ENCODE measurements at places on chromosomes 7 and 10.

DNA sequence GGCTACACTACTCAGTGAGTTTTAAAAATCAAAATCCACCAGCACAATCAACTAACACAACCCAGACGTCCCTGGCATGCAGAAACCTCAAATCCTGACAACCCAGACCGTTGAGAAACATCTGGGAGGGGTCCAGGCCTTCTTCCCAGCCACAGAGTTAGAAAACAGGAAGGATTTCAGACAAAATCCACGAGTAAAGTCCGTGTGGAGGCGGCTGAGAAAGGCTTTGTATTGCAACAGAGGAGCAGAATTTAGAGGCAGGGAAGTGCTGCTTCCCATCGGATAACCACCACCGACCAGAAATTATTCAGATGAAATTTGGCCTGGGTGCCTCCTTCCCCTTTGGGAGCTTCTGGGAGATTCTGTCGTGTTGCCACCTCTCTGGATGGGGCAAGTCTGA is 61.5 kb downstream of the TNS3 start:
- DNase-seq: no peak

DNA sequence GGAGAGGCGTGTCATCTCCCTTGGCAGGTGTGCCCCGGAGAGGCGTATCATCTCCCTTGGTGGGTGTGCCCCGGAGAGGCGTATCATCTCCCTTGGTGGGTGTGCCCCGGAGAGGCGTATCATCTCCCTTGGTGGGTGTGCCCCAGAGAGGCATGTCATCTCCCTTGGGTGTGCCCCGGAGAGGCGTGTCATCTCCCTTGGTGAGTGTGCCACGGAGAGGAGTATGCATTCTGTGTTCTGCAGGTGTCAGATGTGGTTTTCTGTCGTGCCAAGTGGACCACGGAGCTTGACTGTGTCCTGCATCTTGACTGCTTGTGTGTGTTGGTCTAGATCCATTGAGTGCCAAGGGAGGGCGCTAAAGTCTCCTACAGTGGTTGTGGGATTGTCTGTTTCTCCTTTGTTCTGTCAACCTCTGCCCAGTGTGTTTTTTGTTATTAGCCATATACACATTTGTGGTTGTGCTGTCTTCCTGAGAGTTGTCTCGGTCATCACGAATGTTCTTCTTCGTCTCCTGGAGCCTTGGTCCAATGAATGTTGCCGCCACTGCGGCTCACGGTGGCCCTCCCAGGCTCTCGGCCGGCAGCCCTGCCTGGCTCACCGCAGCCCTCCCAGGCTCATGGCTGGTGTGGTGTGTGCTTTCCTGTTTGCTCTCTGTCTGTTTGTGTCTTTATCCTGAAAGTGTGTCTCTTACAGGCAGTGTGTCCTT is 96.8 kb downstream of the INPP5A start:
- no peak for DNase-seq

DNA sequence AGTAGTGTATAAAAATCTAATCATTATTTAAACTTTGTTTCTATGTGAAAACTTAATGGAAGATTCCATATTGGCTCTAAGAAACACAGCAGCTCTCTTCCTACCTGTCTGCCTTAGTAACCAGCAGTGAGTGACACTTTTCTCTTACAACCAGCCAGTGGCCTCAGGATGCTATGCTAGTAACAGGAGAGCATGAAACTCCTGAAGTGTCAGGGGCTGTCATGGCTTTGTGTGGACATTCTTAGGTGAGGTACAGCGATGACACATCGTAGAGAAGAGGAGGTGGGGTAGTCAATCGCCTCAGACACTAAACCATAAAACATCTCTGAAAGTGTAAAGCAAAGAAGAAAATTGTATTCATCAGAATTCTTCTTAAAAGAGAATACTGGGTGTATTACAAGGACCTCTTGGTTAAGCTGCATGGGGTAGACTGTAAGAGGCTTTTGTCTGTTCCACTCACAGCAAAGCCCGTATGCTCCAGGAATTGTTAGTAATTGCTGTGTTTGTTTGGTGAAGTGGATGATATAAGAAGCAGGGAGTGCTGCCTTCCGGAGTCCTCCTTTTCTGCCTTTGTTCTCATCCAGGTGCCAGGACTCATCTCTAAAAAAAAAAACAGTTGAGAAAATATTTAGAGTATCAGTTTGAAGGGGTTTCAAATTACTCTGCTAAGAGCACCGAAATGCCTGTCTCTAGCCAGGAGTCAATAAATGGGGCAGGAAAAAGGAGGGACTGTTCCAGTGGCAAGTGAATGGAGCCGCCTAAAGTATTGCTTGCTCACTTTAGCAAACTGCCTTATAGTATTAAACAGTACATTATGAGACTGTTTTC is 518.8 kb downstream of the CNTNAP2 start:
- DNase-seq: no peak

- no peak for DNase-seq
Measured at GRCh38 chr10:69007260-69007659, 18.7 kb downstream of the KIFBP start.

DNA sequence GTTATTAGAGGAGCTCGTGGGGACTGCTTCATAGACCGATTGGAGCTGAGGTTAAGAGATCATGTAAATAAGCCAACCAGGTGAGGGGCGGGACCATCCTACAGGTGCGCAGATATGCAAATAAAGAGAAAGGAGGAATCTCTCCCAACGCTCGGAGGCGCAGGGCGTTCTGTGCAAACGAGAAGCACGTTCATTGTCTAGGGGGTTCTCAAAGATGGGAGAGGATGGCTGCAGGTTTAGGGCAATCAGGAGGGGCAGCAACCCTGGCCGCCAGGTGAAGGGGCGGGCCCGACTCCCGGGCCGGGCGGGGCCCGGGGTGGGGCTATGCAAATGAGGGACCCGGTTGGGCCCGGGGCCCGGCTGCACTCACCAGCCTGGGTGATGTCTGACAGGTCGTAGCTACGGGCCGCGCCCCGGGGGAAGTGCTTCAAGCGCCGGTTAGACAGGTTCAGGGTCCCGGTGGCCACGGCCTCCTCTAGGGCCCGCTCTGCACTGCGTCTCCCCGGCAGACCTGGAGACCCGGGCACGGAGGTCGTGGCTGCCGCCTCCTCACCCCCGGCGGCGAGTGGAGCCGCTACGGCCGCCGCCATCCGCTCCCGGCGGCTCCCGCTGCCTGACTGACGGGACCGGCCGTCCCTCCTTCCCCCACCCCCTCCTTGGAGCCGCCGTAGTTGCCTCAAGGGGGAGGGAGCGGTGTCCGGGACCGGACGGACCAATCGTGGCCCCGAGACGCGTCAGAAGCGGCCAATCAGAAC is at the start of gene LRCH4:
Gene LRCH4, minus strand, starts transcription at position 619 of the 755 bp plus-strand sequence. Its CDS starts 29 bp downstream, at position 590.
- DNase-seq: no peak

DNA sequence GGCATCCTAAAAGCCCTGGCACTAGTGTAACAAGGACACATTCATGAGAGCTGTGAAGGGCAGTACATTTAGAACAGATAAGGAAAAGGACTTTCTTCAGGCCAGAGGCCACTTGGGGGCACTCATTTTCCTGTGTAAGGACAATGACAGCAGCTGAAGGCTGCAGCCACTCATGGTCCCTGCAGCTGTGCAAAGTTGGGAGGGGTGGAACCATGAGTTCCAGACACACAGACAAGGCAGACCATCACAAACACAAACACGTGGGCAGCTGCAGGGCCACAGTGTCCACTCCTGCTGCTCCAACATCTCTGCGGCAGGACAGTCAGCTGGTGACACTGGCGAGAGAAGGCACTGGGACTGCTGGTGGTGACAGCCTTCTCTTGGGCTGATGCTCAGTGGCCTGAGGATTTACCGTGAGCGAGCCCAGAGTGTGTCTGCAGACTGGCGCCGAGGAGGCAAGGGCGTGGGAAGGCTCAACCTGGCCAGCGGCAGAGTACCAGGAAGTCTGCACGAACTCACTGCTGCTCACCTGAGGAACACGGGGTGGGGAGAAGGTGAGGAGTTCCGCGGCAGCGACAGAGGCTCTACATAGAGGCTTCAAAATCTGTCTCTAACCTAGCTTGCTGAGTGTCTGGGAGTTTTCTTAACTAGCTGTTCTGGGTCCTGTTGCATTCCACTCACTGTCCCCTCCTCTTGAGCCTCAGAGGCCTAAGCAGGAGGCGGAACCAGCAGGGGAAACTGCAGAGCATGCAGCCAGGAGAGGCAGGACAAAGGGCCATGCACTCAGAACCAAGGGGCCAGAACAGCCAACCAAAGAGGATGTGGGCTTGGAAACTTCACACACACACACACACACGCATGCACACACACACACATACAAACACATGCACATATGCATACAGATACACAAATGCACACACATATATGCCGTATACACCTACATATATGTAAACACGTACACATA is 76.5 kb upstream of the DDC start:
- DNase-seq: no peak

DNA sequence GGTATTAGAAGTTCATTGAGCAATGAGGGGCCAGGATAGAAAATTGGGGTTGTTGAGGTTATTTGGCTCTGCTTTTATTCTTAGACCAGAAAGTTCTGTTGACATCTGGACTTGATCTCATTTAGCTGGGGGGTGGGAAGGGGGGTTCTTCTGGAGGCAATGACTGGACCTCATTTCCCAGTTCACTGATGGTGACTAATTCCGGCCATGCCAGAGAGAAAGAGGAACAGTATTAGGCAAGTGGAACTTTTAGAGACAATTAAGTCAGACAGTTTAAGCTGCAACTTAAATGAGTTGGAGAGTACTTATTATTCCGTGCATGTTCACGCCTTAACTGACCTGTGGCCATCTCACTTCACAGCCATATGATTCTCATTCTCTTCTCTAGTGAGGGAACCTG is 512.5 kb downstream of the REEP3 start:
- no peak for DNase-seq

DNA sequence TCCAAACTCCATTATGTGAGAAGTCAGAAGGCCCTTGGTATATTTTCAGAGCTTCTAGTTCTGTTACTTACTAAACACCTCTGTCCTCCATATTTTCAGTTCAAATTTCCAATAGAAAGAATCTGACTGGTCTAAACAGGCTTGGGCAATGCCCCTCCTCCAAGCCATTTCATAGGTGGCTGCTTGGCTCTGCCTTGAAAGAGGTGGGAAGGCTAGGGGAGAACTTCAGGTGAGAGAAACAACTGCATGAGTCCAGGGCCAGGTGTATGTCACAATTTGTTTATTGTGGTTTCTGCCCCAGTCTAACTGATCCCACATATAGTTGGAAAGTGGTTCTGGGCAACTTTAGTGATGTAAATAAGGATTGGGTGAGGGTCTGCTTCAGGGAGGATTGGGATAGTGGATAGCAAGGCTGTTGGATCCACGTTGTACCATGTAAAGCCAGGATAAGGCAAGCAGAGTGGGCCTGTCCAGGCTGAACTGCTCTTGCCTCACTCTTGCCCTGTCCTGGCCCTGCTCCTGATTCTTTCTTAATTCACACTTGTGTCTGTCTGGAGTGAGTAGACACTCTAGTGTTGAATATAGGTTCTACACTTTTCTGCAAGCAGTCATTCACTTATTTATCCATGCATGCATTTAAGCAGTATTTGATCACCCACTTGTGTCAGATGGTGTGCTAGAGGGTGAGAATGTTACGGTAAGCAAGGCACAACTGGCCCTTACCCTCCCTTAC is 67.5 kb upstream of the COMTD1 start:
- DNase-seq: no peak

- no peak for DNase-seq
Measured at GRCh38 chr7:124022551-124022950, 10.3 kb downstream of the TMEM229A start.

DNA sequence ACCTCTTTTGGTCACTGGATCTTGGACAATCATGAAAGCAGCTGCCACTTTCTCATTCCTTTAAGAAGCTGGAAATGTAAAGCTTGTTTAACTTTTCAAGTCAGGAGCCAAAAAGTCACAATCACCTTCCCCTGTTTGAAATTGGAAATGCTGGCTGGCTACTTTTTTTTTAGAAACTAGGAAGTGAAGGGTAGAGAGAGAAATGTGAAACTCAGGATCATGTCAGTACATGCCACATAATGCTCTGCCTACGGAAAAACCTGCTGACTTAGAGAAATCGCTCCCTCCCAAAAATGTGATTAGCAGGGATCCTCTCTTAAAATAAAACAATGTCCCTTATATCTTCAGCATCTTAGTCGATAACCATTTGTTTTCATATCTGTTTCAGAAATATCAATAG is 188.4 kb upstream of the C7orf33 start:
- no peak for DNase-seq

DNA sequence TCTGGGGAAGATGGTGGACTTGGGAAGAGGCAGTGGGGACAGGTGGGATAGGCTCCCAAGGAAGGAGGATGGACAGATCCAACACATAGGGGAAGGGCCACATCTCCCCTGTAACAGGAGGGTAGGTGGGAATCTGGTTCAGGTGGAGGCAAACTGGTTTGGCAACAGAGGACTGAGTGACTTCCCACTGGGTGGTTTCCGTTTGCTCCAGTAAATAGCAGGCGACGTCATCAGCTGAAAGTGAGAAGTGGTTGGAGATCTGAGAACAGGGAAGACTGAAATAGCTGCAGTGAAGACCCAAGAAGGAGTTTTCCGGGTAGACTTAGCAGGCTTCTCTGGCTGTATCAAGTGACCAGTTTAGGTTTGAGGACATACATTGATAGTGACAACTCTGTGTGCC is 504.4 kb downstream of the GALNT17 start:
- DNase-seq: no peak

DNA sequence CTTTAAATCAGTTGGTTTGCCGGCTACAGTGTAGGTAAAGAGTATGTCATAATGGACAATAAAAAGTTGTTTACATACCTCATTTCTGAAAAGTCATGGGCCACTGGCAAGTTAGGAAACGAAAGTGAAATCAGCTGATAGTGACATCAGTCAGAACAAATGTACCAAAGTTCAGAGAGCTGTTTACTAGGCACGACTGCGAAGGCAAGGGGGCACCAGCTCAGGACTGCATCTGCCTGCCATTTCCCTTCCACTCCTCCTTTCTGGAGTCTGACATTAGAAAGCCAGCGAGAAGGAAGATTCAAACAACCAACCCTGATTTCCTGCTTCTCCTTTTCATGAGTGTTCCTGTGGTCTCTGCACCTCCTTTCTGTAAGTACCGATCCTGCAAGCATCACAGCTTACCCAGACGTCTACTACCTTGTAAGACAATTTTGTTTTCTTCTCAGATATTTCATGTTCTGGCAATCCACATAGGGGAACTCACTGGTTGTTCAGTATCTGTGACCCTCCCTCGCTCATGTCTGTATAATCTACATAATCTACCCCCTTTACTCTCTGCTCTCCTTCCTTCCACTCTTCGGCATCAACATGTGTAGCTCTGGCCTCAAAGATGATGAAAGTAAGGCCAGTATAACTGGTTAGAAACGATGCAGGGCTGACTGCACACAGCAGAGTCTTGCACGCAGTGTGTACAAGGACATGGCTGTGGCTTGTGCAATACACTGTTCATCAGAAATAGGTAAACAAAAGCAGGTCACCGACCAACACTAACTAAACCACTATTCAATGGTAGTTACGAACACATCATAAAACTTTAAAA is at the start of gene TMEM140:
Gene TMEM140, plus strand, starts transcription at position 174 of the 823 bp plus-strand sequence. CDS start 16,370 bp downstream, outside the sequence.
- DNase-seq: no peak

DNA sequence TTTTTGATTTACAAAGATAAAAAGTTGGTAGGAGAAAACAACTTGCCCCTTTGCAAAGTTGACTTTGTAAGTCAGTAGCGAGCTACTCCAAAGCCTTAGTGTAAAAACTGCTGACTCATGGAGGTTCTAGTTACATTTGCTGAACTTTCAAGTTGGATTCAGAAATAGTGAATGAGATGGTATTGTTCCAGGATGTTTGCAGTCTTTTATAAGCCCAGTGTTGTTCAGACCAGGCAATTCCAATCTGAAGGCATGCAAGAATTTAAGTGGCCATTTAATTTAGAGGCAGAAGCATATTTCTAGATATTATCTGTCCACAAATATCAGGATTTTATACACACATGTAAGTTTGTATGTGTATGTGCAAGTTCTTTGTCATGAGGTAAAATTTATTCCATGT is 21.6 kb downstream of the TES start:
- no peak for DNase-seq
